ENCODE measurements at places on chromosomes 6 and 20. TPM values are rescaled to one million over a fixed set of nuclear protein-coding genes. Genes with fewer than 3 reads are reported as not detected.

GRCh38 chr6:42197555-42198362, 3.0 kb upstream of the GUCA1B start:
- H3K4me3 ChIP-seq: no peak overlapping the region
- no peaks in the 10 kb centered on the region for H3K36me3 ChIP-seq
- H3K27me3 ChIP-seq: no peaks in the 10 kb centered on the region
- DNase-seq: no peak
- no peaks in the 10 kb centered on the region for H3K4me1 ChIP-seq

- no peak overlapping the region for H3K27ac ChIP-seq
- no peak overlapping the region for H3K4me3 ChIP-seq
- DNase-seq: no peak
- H3K36me3 ChIP-seq: no peaks in the 10 kb centered on the region
Measured at GRCh38 chr6:55902796-55903195, 27.4 kb upstream of the BMP5 start.

GRCh38 chr20:7406671-7407070, 533.6 kb downstream of the HAO1 start:
- no peak for DNase-seq
- no peaks in the 10 kb centered on the region for H3K27me3 ChIP-seq
- H3K36me3 ChIP-seq: no peaks in the 10 kb centered on the region
- no peaks in the 10 kb centered on the region for H3K4me1 ChIP-seq

DNA sequence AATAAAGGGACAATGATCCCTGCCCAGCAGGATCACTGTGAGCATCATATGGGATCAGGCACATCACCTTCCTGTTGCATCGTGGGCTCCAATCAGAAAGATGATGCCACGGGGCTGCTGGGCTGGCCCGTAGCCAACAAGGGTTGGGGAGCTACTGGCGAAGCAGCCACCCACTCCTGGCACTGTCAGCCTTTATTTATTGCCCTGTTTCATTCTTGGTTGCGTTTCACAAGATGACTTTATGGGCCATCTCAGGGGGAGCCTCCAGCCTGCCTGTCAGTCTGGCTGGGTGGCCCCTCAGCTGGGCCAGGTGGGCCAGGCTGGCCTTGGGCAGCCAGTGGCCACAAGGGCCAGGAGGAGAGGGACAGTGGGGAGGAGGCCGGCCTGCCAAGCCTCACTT, 17.3 kb downstream of the VSTM2L start:
- DNase-seq: no peak
- H3K36me3 ChIP-seq: no peaks in the 10 kb centered on the region
- no peak overlapping the region for H3K4me3 ChIP-seq
- peaks cover 4% of the 10 kb centered on the region for H3K27me3 ChIP-seq

DNA sequence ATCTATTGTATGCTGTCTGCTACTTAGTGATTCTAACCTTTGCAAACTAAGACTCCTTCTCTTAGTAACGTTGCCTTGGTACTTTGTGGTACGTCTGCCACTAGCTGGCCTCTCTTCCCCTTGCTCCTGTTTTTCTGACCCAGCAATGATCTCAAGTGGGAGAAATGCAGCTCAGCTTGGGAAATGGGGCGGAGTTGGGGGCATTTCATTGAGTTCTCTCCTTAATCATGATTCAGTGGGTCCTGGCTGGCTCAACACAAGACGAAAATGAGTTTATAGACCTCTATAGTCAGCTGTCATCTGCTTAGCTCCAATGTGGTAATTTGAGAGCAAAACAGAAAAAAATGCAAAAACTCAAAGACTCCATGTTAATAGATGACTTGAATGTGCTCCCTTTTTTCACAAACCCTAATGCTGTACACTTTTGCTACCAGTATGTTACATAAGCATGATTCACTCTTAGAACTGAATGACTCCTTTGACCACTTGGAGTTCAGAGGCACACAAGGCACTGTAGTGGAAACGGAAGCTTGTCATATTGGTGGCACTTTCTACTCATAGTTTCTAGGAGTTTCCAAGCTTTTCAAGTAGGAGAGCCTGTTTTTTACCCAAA, 55.3 kb upstream of the SOX4 start:
- no peak overlapping the region for H3K27ac ChIP-seq
- H3K4me1 ChIP-seq: no peaks in the 10 kb centered on the region
- H3K36me3 ChIP-seq: no peaks in the 10 kb centered on the region
- H3K27me3 ChIP-seq: no peaks in the 10 kb centered on the region
- DNase-seq: no peak
- H3K4me3 ChIP-seq: no peak overlapping the region

DNA sequence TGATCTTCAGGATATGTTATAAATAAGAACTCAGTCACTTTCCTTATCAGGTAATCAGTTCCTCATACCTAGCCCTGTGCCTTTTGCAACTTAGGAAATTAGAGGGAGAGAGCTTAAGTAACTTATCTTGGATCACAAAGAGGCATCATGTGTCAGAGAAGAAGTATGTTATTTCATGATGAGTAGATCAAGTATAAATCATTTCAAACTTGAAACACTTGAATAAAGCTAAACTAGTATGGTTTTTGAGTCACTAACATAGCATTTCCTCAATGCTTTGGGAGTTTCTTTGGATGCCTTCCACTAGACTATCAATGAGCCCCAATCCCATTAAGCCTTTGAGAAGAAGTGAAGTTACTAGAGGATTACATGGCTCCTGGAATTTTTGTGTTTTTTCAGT, 102.6 kb upstream of the TNFAIP3 start:
- H3K27ac ChIP-seq: no peak overlapping the region
- H3K27me3 ChIP-seq: no peaks in the 10 kb centered on the region
- no peaks in the 10 kb centered on the region for H3K36me3 ChIP-seq
- no peaks in the 10 kb centered on the region for H3K4me1 ChIP-seq

DNA sequence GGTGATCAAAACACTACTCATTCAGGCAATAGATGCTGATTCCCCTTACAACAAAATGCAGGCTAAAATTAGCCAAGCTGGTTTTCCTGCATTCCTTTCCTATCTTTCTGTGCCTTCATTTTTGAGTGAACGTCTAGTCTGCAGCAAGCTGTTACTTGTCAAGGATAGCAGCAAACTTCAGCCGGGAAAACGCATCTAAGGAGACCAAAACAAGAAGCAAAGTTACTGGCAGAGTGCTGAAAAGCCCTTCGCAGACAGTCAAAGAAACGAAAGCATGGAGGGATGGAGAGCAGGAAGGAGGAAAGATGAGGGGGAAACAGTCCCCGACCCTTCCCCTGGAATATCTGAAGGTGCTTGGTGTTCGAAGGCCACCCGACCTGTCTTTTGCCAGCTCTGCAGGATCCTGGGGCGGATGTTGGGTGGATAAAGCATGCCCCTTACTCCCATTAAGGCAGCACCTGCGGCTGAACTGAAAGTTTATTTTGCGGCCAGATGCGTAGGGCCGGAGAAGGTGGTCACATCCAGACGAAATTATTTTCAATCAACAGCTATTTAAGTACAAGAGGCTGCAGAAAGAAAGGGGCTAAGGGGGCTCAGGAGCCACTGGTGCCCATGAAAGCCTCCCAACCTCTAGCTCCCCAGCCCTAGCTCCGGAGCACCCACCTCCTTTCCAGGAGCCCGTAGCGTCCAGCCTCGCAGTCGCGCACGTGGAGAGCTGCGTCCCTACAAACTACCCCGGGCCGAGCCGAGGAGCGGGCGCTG, 538 bp downstream of the FERMT1 start:
- H3K4me3 ChIP-seq: peak overlapping the region; percentile 68
- no peaks in the 10 kb centered on the region for H3K27me3 ChIP-seq
- H3K4me1 ChIP-seq: no peaks in the 10 kb centered on the region
- no peak for DNase-seq
- H3K27ac ChIP-seq: no peak overlapping the region

PPP1R3G gene
- total RNA-seq: 1.1 TPM

PGC gene
- total RNA-seq: 0.53 TPM

ZSCAN23 gene
- total RNA-seq: not detected

All from ascending aorta (tissue), 2 donors.